Left lung (tissue), 14 donors: ENCODE measurements at places on chromosomes 5 and 9. TPM values are rescaled to one million over a fixed set of nuclear protein-coding genes. Genes with fewer than 3 reads are reported as not detected.

PCDHA9 gene
- 0.20 TPM for total RNA-seq

GRCh38 chr9:20378851-20379250 is 243.4 kb downstream of the MLLT3 start:
- no peaks in the 10 kb centered on the region for H3K27me3 ChIP-seq

GRCh38 chr9:121944711-121945191 is 148.4 kb downstream of the TTLL11 start:
- H3K27ac ChIP-seq = no peak overlapping the region
- no peaks in the 10 kb centered on the region for H3K36me3 ChIP-seq
- no peaks in the 10 kb centered on the region for H3K27me3 ChIP-seq
- DNase-seq = no peak

SH3RF2 gene
- total RNA-seq = 20.3 TPM

MYMK gene
- not detected for total RNA-seq

GRCh38 chr5:162026803-162027202 is 40.8 kb upstream of the GABRG2 start:
- H3K27me3 ChIP-seq = no peaks in the 10 kb centered on the region
- no peak for DNase-seq
- H3K4me1 ChIP-seq = no peaks in the 10 kb centered on the region
- no peaks in the 10 kb centered on the region for H3K36me3 ChIP-seq

CATSPER3 gene
- total RNA-seq = 0.85 TPM

DNA sequence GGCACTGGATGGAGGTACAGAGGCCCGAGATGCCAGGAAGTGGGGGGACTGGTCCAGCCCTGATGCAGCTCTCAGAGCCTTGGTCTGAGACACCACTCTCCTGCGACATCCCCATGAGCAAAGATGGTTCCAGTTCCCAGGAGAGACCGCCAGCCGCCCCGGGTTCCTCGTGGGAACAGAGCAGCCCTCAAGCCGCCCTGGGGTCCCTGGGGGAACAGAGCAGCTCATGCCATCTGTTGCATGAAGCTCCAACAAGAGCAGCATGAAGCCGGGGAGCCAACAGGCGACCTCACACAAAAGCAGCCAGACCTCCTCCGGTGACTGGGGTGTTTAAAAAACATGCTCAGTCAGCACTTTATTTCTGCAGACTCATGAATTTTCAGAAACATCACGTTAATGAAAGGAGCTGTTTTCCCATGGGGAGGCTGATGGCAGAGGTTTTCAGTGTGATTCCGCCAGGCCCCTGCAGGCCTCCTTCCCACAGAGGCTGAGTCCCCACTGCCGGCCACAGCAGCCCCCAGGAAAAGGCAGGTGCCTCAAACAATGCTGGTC is 6.2 kb downstream of the SLC6A18 start:
- H3K4me1 ChIP-seq = no peaks in the 10 kb centered on the region
- H3K36me3 ChIP-seq = no peaks in the 10 kb centered on the region
- H3K27ac ChIP-seq = no peak overlapping the region
- no peak overlapping the region for H3K4me3 ChIP-seq
- H3K27me3 ChIP-seq = peaks cover 64% of the 10 kb centered on the region

DNA sequence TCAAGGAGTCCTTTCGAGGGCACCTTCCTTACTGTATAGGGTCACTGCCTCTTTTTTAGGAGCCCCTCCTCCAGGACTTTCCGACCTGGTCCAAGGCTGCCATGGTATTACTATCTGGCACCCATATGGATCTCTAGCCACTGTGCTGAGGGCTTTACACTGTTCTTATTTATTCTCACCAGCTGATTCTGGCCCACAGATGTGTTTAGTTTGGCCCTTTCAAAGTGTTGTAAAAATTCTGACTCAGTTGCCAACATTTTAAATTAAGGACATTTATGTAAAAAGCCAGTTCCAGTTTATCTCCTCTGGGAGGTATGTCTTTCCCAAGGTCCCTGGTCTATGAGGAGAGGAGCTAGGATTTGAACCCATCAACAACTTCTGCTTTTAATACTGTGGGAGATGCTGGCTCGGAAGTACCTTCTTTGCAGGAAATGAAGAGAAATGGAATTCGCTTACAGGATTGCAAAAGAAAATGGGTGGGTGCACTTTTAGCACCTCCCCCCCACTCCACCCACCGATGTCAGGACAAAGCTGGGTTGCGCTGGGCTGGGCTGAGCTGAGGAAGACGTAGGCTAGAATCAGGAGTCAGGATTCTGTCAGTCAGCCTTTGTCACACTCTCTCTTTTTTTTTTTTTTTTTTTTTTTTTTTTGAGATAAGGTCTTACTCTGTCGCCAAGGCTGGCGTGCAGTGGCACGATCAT is 7.8 kb downstream of the JADE2 start:
- H3K4me3 ChIP-seq = no peak overlapping the region
- no peaks in the 10 kb centered on the region for H3K27me3 ChIP-seq
- peaks cover 28% of the 10 kb centered on the region for H3K36me3 ChIP-seq
- peaks cover 58% of the 10 kb centered on the region for H3K4me1 ChIP-seq
- no peak for DNase-seq
- H3K27ac ChIP-seq = no peak overlapping the region

DNA sequence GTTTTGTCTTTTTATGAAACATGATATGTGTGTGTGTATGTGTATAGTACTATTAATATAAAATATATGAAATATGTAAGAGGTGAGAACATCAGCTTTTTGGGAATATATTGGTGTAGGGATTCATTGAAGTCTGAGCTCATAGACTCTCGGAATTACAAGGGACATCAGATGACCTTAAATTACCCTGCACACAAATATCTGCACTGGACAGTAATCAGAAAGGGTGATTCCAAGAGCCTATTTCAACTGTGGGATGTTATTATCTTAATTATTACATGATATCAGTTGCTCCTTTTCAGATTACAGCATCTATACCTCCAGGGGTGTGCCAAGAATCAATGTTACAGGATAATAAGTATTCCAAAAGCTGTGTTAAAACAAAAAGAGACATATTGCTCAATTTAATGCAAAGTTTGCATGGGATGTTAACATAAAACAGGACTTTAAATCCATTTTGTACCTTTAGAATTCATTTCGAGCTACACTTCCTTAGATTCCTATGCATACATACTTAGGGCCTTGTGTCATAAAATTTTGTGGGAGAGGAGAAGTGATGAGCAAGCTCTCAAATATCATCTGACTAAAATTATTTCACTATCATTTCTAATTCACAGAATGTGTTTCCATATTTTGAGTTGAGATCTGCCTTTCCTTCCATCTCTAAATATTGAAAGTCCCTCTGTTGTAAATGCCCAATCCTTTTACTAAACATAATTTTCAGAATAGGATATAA is 365.2 kb downstream of the BRINP1 start:
- no peak for DNase-seq
- no peaks in the 10 kb centered on the region for H3K27me3 ChIP-seq
- no peaks in the 10 kb centered on the region for H3K36me3 ChIP-seq
- H3K27ac ChIP-seq = peak overlapping the region; percentile 21
